ENCODE measurements at places on chromosomes 3 and 15. TPM values are rescaled to one million over a fixed set of nuclear protein-coding genes. Genes with fewer than 3 reads are reported as not detected.

DNA sequence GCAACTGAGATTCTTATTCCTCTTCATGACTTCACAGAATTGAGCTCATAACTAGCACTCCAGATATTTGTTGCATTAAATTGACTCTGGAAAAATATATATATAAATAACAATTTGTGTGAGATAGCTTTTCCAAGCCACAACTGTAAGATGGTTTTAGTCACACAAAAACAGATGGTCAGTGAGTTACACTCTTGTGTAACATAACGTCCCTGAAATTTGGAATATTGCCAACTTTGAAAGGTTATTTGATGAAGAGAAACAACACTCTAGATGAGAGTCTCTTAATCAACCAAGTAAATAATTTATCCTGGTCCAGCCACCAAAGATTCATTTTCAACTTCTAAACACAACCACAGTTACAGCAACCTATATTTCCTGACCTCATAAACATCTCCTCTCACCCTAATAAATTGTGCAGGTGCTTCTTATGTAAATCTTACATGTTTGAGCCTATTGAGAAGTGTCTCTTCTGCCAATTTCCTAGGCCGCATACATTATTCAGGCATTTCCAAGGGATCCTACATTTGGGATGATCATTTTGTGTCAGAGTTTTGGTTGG, 84.9 kb upstream of the ACP3 start:
- no peaks in the 10 kb centered on the region for H3K36me3 ChIP-seq
- H3K4me3 ChIP-seq = no peak overlapping the region
- no peak for DNase-seq
- H3K4me1 ChIP-seq = no peaks in the 10 kb centered on the region
- H3K27ac ChIP-seq = no peak overlapping the region

Gene CCDC39
- total RNA-seq = not detected

Gene SLC9A9
- total RNA-seq = 18.3 TPM

Gene CD200R1
- total RNA-seq = 2.5 TPM
